ENCODE measurements at places on chromosomes 5 and 9.

DNA sequence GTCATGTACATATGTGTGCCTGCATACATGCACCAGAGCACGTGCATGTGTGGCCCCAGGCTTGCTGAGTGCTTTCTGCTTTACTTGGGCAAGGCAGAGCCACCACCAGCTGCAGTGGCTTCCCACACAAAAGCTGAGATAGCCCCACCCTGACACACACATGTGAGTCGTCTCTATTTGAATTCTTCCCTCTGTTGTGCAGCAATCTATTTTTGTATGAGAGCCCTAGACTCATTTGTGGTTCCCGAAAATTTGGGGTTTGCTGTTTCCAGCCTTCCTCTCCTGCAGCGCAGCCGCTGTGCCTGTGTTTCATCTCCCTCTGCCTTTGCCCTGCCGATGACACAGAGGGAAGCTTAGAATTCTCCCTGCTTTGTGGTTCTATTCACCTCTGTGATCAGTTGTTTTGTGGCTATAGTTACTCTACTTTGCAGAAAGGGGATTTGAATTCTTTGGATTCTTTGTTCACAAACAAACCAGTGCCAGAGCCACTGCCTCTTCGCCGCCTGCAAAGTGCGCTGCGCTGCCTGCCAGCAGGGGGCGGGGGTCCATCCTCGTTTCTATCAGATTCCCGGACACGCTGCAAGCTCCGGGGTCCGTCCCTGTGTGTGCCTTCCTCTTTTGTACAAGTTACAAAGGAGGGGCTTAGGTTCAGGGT lies 95.8 kb upstream of the DAP start:
- DNase-seq = peak; percentile 76

- DNase-seq = no peak
These were observed 362.6 kb downstream of the DNAH5 start for GRCh38 chr5:13581914-13582313.

DNA sequence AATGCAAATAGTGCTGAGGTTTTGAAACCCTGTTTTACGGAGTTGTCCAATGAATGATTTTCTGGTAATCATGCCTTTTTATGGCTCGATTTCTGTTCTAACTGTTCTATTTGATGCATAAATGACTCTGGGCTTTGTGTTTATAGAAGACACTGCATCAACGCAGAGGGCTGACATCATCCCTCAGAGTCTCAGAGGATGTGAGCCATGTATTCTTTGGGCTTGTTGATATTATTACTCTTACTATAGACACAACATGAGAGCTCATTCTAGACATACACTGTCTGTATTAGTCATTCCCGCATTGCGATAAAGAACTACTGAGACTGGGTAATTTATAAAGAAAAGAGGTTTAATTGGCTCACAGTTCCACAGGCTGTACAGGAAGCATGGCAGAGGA lies 31.6 kb downstream of the CDH6 start:
- peak; percentile 17 for DNase-seq

DNA sequence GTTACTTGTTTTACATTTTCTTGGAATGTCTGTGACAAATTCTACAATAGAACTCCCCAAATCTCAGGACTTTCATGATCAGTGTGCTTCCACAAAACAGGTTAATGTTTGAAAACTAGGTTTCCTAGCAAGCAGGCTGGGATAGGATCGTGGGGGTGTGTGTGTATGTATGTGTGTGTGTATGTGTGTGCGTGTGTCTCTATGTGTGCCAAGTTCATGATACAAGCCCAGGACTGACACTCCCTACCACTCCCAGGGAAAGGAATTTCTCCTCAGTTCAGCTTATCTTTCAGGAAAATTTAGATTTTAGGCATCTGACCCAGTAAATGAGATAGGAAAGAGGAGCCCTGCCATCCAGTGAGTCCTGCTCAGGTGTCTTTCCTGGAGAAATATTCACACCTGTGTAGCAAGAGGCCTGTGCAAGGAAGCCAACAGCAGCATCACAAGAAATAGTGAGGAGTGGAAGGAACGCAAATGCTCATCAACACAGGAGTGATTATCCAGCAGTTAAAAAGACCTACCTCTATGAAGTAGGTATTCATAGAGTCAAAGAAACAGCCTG lies 13.8 kb upstream of the ABLIM3 start:
- DNase-seq = no peak

GRCh38 chr5:73201547-73202513 lies 28.8 kb downstream of the TMEM174 start:
- DNase-seq = peak; percentile 44

DNA sequence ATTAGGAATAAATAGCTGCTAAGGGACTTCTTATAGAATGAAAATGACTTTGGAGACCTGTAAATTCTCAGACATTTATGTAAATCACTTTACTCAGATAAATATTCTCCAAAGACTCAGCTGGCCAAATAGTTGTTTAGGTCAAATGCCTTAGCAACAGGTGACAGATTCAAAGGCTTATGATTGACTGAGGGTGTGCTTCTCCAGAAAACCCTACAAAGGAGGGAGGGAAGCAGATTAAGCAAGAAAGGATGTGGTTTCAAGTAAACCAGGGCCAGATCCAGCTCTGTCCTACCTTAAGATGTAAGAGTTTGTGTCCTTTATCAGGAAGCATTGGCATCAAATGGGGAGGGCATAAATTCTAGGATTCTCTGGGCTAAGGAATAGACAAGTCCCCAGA lies 433.0 kb downstream of the TLE1 start:
- peak; percentile 4 for DNase-seq

GRCh38 chr9:112820881-112821280 lies 69.8 kb downstream of the SLC46A2 start:
- DNase-seq = peak; percentile 8

- no peak for DNase-seq
These were observed 563.9 kb downstream of the RAB3C start for GRCh38 chr5:59146729-59147128.

DNA sequence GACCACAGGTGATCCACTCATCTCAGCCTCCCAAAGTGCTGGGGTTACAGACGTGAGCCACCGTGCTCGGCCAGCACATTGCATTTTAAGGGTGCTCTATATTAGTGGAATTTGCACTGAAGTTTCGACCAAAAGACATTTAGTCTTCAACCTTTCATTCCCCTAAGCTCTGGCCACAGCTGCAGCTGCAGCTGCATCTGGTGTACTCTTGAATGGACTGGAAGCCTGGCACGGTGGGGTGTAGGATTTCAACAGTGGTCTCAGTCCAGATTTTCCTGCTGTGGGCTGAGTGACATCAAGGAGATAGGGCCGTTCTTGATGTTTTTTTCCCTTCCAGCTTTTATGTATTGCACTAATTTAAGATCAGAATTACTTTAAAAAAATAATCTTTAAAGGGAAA lies 255.2 kb downstream of the PDZD2 start:
- no peak for DNase-seq

DNA sequence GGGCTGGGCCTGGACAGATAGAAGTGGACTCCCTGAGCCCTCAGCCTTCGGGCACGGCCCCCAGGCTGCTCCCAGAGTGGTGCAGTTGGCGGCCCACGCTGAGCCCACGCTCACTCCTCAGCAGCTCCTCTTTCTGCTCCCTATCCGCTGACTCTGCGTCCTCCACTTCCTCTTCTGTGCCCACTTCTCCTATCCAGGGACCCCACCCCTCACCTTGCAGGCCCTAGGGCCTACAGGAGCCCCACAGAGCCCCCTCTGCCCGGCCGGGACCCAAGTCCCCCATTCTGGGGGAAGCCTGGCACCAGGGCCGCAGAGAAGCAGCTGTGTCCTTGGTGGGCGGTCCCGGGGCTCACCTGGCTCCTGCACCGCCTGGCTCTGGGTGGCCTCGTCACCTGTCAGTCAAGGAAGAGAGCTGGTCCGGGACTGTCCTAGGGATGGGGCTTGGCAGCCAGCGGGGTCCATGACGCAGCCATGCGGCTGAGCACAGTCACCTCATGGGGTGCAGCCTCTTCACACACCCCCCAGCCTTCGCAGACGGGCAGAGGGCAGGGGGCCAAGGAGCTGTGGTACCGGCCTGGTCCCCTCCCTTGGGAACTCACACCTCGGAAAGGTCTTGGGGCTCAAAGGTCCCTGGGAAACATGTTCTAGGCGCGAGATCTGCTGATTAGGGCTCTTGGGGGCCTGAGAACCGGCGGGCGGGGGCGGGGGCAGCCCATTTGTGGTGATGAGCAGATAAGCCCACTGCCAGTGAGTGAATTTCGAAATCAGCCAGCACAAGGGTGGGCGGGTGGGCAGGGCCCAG lies 5.4 kb upstream of the NRARP start:
- DNase-seq = no peak

Measured in HT1080 (cell line).